ENCODE measurements at places on chromosomes 5 and 9. TPM values are rescaled to one million over a fixed set of nuclear protein-coding genes. Genes with fewer than 3 reads are reported as not detected.

GRCh38 chr5:138948471-138949222, 73.5 kb upstream of the LRRTM2 start:
- no peak for DNase-seq

- no peak for DNase-seq
These were observed 21.9 kb upstream of the PDCD1LG2 start for GRCh38 chr9:5488221-5489008.

GRCh38 chr9:76296561-76297310, 97.5 kb downstream of the RFK start:
- no peak for DNase-seq

DNA sequence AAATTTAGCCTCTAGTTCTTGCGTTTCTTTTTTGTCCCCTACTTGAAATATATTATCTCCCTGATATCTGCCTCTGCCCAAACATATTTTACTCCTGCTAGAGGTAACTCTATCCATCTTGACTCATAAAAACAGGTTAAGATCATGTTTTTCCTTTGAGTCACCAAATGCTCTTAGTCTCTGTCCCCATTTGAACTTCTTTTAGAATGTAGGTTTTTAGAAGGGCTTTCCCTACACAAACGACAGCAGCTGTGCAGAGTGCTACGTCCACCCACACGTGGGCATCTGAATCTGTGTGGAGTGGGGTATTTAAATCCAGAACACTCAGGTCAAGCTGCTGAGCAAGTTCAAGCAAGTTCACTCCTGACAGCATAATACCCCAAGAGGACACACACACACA, 2.2 kb downstream of the HSD17B3 start:
- no peak for DNase-seq

GRCh38 chr9:37371565-37372464, 50.7 kb upstream of the GRHPR start:
- no peak for DNase-seq

GRCh38 chr9:99592834-99593574, 228.7 kb upstream of the NR4A3 start:
- DNase-seq = no peak

- no peak for DNase-seq
These were observed 144.1 kb downstream of the CEP120 start for GRCh38 chr5:123279136-123279535.

GRCh38 chr5:136349029-136349428, 16.3 kb downstream of the TRPC7 start:
- no peak for DNase-seq

GRCh38 chr9:137772281-137772873, 105.2 kb upstream of the CACNA1B start:
- DNase-seq = no peak

- DNase-seq = peak; percentile 61
These were observed 131.4 kb downstream of the FAM114A2 start for GRCh38 chr5:153907170-153907775.

DNA sequence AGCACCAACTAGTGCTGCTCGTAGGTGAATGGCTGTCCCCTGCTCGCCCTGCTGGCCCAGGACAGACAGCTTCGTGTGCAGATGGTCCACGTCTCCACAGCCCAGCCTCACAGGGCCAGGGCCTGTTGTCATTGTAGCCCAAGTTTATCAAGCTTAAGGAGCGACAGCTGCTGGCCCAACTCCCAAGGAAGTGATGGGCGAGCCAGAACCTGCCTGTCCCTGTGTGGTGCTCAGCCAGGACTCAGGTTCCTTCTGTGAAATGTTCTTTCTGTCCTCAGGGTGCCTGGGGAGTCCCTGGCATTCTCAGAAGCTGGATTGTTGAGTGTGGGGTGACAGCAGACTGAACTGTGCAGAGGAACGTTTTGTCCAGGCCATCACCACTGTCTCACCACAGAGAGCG, 16.4 kb downstream of the TRIP13 start:
- DNase-seq = no peak

GRCh38 chr5:99945478-99946442, 589.4 kb upstream of the FAM174A start:
- no peak for DNase-seq

DNA sequence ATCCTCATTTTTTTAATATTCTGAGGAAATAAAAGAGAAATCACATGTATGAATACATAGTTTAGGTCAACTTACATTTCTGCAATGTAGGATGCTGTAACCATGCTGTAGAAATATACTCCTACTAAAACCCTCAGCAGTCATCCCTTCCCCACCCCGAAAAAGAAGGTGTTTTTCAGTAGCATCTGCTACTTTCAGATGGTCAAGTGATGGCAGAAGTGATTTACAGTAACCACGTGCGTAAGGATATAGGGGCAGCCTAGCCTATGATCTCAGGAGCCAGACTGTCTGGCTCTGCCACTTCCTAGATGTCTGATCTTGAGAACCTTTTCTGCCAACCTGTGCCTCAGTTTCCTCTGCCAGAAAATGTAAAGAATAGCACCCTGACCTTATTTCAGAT, 26.0 kb upstream of the SYK start:
- no peak for DNase-seq

- DNase-seq = no peak
These were observed 177.6 kb downstream of the RFX3 start for GRCh38 chr9:3348169-3348568.

- DNase-seq = no peak
These were observed 324.8 kb downstream of the PRELID2 start for GRCh38 chr5:145510324-145510723.

DNA sequence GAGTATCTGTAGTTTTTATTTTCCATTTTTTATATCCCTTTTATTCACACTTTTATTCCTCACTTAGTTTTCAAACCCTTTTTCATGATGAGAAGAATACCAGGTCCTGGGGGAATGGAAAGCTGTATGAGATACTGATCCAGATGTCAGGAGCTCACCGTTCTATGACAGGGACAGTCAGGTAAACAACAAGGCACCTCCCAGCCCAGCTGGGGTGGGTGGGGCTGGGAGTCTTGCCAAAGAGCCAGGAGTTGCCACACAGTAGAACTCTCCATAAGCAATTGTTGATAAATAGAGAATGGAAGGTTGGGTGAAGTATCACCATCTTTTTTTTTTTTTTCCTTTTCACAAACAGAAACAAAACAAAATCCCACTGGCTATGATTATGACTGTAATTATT, 225.8 kb downstream of the NSG2 start:
- DNase-seq = no peak

DNA sequence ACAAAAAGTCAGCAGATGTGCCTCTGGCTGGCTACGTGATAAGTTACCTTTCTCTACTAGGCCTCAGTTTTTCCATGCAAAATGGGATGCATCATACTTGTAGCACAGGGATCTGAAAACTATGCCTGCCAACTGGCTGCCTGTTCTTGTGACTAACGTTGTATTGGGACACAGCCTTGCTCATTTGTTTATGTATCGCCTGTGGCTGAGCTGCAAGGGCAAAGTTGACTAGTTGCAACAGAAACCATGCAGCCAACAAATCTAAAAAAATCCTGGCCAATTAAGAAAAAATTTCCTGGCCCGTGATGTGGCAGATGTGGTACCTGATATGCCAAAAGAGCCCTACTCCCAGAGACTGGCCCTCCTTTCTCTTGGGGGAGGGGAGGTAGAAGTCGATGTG, 131.3 kb downstream of the SEC61B start:
- DNase-seq = peak; percentile 92

DNA sequence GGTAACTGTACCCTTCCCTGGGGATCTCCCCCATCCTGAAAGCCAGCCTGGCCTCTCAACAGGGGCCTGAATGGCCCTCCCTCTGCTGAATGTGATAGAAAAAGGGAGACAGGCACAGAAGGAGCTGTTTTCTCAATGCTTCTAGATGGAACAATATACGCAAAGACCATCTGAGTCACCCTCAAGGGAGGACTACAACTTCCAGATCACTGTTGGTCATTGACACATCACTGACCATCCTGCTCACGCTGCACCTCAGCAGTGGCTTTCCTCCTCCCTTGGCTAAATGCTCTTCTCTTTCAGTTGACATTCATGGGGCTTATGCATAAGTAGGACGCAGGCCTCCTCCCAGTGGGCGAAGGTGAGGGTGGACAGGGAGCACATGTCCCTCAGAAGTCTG, 112.2 kb upstream of the SHB start:
- DNase-seq = no peak

GRCh38 chr5:8729437-8729836, 816.4 kb downstream of the SEMA5A start:
- DNase-seq = no peak

- DNase-seq = no peak
These were observed 9.6 kb downstream of the STK10 start for GRCh38 chr5:172178301-172178987.

DNA sequence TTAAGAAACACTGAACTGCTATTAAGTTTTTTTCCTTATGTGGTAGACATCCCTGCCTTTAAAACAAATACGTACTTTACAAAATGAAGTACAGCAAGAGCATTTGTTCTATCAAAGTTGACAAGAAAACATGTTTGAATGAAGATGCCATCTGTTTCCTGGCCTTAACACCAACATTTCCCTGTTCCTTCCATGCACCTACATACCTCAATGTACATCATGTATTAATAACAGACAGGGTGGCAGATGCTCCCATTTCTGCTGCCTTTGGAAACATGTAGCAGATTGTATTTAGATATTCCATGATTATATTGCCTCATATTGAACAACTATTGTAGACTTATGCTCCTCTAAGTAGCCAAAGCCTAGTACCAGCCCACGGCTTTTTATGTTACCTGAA, 104.4 kb downstream of the PJA2 start:
- no peak for DNase-seq

- DNase-seq = no peak
These were observed 20.8 kb downstream of the AGXT2 start for GRCh38 chr5:35026941-35027340.

GRCh38 chr5:132219981-132220380, 7.7 kb downstream of the P4HA2 start:
- DNase-seq = no peak

- DNase-seq = no peak
These were observed 33.7 kb downstream of the BTNL8 start for GRCh38 chr5:180932660-180933059.

GRCh38 chr9:94668418-94668927, 29.2 kb upstream of the FBP1 start:
- DNase-seq = no peak

DNA sequence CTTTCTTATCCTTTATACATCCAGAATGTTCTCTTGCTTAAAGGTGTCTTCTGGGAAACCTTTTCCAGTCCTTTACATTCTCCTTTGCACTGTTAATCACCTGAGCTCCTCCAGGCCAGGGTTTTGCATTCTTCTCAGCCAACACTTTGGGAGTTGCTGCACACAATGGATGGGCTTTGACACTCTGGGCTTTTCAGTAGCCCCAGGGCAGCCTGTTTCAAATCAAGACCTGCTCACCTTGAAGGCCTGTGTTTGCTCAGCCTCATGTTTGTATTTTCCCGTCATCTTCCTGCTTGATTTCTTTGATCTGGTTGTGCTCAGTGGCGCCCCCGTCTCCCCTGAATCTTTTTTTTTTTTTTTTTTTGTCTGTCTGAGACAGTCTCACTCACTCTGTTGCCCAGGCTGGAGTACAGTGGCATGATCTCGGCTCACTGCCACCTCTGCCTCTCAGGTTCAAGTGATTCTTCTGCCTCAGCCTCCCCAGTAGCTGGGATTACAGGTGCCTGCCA, 41.0 kb downstream of the DMRT1 start:
- DNase-seq = no peak

- DNase-seq = no peak
These were observed 109.8 kb upstream of the MVB12B start for GRCh38 chr9:126216826-126217225.

DNA sequence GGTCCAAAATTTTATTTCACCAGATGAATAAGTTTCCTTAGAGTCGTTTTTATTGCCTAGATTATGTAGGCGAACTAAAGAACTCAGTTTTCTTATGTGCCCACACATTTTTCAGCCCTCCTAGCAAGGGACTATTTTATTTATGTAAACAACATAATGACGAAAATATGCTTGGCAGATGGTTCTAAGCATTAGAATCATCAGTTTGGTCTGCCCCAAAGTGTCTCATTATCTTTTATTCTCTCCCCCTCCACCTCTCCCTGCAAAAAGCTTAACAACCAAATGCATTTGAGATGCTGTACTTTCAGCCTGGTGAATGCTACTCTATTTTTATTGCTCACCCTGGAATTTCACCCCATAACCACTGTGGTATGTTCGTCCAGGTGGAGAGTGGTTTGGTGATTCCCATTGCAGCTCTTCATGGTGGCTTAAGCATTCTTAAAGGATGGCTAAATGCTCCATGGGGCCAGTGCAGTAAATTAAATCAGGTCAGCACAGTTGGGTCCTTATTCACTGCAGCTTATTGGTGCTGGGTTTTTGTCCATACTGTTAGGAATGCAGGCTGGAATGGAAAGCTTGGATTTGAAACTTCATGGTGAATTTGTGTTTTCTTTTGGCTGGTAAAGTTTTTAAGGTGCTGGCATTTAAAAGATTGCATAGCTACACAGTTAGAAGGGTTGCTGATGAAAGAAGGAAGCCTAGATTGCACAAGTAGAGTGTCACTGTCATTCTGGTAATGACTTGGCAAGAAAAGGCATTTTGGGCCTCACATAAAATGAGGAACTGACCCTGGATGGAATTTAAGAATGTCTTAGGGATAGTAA, 39.2 kb downstream of the TLE4 start:
- peak; percentile 98 for DNase-seq

DNA sequence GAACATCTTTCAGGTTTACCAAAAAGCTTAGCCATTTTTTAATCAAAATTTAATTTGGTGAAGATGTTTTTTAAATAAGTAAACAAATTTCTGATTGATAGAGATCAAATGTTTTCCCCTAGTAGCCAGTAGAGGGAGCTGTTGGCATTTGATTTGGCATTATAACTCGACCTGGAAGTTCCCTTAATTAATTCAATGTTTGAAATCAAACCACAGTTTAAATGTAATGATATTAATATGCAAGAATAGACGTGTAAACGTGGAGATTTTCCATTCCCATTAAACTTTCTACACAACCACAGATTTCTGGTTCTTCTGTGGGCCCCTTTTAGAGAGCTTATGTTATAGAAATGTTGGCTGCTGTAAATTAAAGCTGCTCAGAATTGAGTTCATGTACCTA, 148.1 kb upstream of the MPDZ start:
- DNase-seq = no peak

Gene INSL6
- not detected for polyA plus RNA-seq

Gene SLC36A2
- not detected for polyA plus RNA-seq

Gene ANXA6
- polyA plus RNA-seq = 479 TPM

Gene OSMR
- polyA plus RNA-seq = 43.4 TPM

Gene CCNJL
- polyA plus RNA-seq = 0.71 TPM

Gene DNAJA1
- polyA plus RNA-seq = 108 TPM

Gene RELL2
- 3.7 TPM for polyA plus RNA-seq

Gene CBY3
- not detected for polyA plus RNA-seq

Gene AGXT2
- not detected for polyA plus RNA-seq

Gene SUSD3
- 0.98 TPM for polyA plus RNA-seq

Gene DOCK8
- 0.07 TPM for polyA plus RNA-seq
